ENCODE measurements at places on chromosomes 11 and 22. TPM values are rescaled to one million over a fixed set of nuclear protein-coding genes. Genes with fewer than 3 reads are reported as not detected.

DNA sequence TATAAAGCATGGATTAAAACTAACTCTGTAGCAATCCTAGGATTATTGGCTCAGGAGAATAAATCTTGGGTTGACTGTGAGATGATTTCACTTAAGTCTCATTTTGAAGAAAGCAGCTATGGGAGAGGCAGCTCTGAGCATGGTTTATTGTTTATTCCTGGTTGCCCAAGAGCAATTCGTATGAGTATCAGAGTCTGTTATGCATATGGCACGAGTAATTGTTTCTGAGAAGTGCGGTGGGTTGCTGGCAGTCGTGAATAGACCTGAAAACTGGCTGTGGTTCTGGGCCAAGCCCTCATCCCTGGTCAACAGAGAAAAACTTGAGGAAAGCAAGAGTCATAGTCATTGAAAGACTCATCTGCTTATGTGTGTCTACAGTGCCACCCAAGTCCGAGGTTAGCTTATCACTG lies 26.8 kb downstream of the DIXDC1 start:
- no peak for DNase-seq

DNA sequence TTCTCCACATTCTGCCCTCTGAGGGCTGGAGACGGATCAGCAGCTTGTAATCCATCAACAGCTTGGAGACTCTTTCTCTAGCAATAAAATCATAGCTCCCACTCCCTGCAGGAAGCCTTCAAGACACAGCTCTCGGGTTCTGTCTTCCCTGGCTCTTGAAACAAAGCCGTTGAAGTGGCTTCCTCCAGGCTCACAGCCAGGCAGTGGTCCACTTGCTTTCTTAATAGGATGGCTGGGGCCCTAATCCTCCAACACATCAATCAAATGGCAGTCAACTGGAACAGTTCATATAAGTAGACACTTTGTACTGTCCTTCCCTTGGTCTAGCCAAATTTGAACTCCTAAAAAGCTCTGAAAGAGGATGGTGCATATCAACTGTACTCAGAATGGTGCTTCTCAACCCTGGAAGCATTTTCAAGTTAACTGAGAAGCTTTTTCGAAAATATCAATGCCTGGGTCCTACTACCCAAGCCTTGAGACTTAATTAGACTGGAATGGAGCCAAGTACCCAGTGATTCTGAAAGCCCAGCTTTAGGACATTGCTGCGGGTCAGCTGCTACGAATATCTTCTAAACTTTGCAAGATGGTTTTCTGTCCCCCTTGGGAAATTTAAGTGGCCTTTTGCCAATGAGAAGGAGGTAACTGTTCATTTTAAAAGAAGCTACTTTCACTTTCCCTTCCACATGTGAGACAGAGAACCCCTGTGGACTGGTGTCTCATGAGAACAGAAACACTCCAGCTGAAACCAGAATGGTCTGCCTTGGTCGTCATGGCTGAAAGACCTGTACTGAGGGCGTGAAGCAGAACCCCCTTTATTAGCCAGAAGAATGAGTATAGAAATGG lies 74.7 kb downstream of the SC5D start:
- no peak for DNase-seq

DNA sequence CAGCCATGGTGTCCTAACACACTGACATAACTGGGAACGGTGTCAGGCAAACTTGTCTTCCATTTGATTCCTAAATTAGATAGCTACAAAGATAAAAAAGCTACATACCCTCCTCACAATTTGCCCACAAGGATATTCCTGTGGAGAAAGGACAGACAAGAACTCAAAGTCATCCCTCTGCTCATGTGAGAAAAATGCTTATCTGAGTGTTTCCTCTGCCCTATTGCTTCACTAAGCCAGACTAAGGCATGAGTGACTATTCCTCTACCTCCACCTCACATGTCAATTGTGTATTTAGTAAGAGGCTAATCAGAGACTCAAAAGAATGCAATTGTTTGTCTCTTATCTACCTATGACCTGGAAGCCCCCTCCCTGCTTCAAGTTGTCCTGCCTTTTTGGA lies 247.7 kb downstream of the DDX10 start:
- no peak for DNase-seq

- no peak for DNase-seq
These were observed 168.8 kb downstream of the RCN1 start for GRCh38 chr11:32259641-32260081.

DNA sequence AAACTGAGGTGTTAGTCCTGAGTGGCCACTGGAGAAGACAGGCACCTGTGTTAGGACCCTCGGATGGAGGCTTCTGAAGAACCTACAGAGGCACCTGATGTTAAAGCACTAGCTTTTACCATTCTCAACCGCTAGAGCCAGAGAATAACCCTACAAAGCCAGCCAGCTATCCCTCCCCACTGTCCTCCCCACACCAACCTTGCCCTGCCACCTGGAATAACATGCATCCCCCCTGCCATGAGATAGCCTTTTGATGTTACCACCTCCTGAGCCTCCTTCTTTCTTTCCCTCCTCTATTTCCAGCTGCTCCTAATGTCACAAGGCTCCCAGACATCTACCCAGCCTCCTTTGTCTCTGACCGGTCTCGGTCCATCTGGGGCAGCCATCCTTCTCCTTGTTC lies 28.1 kb downstream of the COMMD9 start:
- no peak for DNase-seq

Gene SYCE3
- not detected for total RNA-seq

DNA sequence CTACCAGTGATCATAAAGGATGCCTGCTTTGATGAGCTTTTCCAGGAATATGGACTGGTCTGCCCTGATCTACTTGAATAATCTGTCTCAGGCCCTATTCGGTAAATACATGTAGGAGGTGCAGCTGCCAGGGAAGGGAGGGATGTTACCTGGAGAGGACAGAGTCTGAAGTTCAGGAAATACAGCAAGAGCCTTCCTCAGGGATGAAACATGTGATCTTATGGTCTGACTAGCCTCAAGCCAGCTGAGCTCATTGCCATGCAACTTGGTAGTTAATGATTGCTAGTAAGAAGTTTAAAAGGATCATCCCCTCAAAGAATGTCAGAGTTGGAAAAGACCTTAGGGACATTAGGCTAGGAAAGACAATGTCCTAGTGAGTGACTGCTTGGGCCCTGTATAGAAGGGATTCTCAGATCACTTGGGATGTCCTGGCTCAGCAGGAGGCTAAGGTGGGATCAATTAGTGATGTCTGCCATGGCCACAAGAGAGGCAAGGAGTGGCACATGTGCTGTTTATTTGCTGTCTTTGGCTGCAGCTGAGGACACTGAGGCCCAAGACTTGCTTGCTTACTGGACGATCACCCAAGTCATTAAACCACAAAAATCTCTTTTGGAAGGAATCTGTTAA lies 18.5 kb downstream of the PTPRJ start:
- peak; percentile 15 for DNase-seq

Gene SLC22A9
- total RNA-seq: not detected

GRCh38 chr11:114275280-114275679 lies 20.9 kb upstream of the NNMT start:
- DNase-seq: no peak

- no peak for DNase-seq
These were observed 15.6 kb upstream of the ZNF280A start for GRCh38 chr22:22535662-22536061.

DNA sequence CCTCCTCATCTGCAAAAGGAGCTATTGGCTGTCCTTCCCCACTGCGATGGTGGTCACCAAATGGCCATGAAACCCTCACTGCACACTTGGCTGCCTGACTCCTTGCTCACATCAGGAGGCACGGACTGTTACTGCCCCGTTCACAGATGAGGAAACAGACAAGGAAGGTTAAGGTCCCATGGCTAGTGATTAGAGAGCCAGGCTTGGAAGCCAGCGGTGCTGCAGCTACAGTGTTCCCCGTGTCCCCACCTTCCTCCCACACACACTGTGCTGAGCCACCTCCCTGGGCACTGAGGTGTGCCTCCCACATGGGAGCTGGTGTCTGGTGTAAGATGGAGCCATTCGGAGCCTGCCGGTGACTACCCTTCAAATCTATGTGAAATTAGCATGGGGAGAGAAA lies 2.6 kb downstream of the ARHGAP8 start:
- DNase-seq: no peak

DNA sequence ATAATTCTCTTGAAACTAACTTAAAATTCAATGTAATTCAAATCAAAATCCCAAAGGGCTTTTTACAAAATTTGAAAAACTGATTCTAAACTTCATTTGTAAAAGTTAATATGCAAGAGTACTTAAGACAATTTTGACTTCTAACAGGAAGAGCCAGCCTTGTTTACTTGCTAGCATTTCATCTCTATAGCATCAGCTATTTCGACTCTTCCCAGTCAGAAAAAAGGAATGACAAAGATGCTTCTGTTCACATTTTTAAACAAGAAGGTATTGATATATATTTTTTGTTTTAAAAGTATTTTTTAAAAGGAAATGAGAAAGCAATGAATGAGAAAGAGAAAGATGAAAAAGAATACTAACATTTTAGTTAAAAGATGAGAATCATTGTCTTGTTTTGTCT lies 16.4 kb downstream of the SLN start:
- no peak for DNase-seq

Gene NUP98
- total RNA-seq: 47.8 TPM

DNA sequence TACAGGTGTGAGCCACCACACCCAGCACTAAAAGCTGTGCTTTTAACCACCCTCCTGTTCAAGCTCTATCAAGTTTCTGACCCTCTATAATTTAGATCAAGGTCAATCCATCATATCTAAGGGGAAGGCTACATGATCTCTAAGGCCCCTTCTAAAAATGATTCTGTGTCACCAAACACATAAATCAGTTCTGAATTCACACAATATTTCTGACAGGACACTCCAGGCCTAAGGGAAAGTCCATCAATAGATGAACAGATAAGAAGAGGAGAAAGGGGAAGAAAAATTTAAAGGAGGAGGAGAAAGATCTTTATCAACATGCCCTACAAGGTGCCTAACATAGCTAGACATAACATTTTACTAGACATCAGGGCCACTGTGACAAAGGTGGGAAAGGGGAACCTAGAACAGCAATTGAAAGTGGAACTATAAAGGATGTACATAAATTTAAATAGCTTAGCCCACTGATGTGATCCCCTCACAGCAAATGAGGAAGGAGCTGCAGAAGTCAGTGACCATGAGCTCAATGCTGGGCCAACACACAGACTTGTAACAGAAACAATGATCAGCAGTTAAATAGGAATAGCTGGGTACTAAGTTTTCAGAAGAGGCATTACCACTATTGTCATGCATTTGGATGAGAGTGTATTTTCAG lies 4.7 kb downstream of the PRCP start:
- no peak for DNase-seq

Gene SCUBE2
- 5.0 TPM for total RNA-seq

DNA sequence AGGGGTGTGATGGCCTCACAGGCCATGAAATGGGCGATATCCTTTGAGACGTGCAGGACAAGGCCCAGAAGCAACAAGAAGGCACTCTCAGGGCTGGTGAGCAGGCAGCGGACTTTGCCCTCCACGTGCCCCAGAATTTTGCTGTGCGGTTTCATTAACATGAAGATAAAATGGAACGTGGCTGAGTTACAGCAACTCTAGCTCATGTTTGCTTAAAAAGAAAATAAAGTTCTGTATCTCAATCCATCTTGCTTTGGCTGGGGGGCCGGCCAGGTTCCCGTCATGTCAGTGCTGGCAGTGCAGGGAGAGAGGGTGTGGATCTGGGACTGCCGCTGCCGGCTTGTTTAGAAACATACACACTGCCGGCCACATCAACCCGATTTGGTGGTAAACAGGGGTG lies 370.1 kb downstream of the OPCML start:
- DNase-seq: no peak

- no peak for DNase-seq
These were observed 1373.1 kb downstream of the TBC1D22A start for GRCh38 chr22:48135592-48135991.

Gene PLAAT3
- 21.2 TPM for total RNA-seq

DNA sequence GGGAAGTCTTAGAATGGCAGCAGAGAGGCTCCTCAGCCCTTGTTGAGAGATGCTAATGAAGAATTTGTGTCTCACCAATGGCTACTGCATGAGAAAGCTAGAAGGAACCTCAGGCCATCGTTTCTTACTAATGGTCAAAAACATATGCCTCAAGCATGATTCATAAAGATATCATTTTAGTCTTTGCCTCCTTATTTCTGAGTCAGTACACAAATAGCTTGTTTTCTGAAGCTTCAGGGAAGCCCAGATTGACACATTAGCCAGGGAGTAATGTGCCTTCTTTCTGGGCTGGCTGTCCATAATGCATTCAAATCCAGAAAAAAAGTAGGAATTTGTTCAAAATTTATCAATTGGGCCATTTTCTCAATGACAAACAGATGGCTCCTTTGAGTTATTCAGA lies 169.4 kb upstream of the ZBED5 start:
- no peak for DNase-seq

GRCh38 chr22:46067159-46068111 lies 82.9 kb upstream of the PPARA start:
- DNase-seq: no peak

DNA sequence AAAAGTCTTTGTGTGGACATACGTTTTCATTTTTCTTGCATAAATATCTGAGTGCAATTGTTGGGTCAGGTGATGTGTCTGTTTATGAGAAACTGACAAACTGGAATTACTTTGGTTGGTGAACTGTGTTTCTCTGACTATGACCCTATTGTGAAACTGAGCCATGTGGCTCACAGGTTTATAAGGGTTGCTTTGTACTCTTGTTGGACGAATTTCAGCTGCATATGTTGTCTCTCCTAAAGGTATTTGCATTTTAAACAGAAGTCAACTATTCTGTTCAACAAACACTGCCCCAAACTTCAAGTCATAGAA lies 34.4 kb upstream of the RASD2 start:
- DNase-seq: no peak

- no peak for DNase-seq
These were observed 1.2 kb downstream of the FIBP start for GRCh38 chr11:65886826-65887722.

Gene EMID1
- total RNA-seq: 0.41 TPM

- peak; percentile 88 for DNase-seq
These were observed 931 bp downstream of the CADM1 start for GRCh38 chr11:115503083-115503885.

- DNase-seq: no peak
These were observed 21.2 kb upstream of the NDUFC2 start for GRCh38 chr11:78100676-78101472.

GRCh38 chr11:7494086-7494745 lies 8.9 kb downstream of the OLFML1 start:
- DNase-seq: no peak

Gene CARD18
- total RNA-seq: not detected

DNA sequence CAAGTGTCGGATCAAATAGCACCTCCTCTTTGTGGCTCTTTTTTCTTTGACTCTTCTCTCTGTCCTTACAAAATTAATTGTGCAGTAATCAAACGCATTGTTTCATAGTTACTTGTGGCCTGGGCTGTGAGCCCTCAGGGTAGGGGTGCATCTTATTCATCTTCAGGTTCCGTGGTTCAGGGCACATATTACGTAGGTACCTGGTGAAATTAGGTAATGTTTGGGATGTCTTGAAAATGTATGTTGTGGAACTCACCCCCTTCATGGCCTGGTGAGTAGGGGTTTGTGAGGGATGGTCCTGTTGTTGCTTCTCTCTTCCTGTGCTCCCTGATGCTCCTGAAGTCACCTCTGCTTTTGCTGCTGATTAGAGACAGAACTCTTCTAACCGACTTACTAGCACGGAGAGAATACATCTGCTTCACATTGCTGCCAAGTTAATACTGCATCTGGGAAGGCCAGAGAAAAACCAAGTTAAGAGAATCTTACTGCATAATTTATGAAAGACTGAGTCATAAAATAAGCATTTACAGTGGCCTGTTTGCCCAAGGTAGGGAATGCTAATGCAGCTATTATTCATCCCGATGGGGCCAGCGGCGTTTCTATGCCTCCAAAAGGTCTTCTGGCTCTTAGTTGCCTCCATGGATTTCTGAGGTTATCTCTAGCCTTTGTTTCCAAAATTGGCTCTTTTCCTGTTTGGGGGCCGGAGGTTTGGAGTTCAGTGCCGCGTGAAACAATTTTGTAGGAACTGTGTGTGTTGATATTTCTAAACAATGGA lies 66.9 kb downstream of the TBC1D22A start:
- DNase-seq: no peak

Measured in chondrocyte (in vitro differentiated cells).